GM23248 (cell line): ENCODE measurements at places on chromosomes 7 and 10. TPM values are rescaled to one million over a fixed set of nuclear protein-coding genes. Genes with fewer than 3 reads are reported as not detected.
A peak's percentile ranks its signal among the peaks of the same experiment; 100 is the strongest.

- DNase-seq: peak; percentile 46
Measured at GRCh38 chr10:22619101-22619500, 95.3 kb downstream of the PIP4K2A start.

- no peak for DNase-seq
Measured at GRCh38 chr7:155972651-155973390, 160.6 kb upstream of the SHH start.

DNA sequence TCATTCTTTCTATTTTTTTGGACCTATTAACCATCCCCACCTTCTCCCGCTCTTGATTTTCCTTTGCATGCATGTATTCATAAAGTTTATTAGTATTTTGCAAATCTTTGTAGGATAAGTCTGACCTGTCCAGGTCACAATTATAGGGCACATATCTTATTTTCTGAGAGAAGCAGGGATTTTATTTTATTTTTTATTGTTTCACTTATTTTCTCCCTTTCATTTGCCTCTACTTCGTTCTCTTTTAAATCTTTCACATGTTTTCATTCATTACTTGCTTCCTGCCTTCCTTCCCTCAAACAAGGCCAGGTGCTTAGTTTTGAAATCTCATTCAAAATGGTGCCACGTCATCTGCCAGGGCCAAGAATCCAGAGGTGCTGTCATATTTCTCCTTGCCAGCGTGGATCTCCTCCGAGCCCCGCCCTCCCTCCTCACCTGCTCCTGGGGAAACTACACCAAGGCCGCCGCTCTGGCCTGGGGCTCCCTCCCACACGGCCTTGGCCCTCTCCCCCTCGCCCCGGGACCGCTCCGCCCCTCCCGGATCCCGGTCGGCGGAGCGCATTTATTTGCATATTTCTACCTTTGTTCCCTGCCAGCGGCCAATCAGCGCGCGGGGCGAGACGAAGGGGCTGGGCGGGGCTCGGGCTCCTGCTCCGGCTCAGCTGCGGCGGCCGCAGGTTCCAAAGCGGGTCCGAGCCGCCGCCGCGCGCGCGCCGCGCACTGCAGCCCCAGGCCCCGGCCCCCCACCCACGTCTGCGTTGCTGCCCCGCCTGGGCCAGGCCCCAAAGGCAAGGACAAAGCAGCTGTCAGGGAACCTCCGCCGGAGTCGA lies at the start of gene TSPAN13:
Gene TSPAN13 (plus strand): TSS at position 654 of the 830 bp plus-strand sequence. CDS start 213 bp downstream, outside the sequence.
- peak; percentile 80 for DNase-seq

- DNase-seq: no peak
Measured at GRCh38 chr10:88472540-88472939, 110.6 kb downstream of the RNLS start.

DNA sequence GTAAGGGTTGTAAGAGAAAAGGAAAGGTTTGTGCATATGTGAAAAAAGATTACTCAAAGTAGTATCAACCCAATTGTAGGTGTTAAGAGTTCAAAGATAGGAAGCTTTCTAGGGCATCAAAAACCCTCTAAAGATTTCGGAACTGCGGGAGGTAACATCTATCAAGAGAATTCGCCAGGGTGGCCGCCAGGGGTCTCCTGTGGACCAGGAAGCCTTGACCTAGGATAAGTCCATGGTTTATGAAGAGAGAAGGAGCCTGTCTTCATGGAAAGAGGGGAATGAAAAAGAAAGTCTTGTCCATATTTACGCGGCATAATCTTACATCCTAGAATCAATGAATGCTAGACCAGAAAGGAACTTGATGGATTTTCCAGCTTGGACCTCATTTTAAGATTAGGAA lies 140.7 kb upstream of the CALCR start:
- peak; percentile 47 for DNase-seq

- no peak for DNase-seq
Measured at GRCh38 chr7:75712517-75713361, 26.0 kb downstream of the HIP1 start.

GRCh38 chr7:424301-424935 lies 95.2 kb downstream of the PDGFA start:
- no peak for DNase-seq

- peak; percentile 100 for DNase-seq
Measured at GRCh38 chr10:79320820-79321493, 26.3 kb upstream of the PPIF start.

DNA sequence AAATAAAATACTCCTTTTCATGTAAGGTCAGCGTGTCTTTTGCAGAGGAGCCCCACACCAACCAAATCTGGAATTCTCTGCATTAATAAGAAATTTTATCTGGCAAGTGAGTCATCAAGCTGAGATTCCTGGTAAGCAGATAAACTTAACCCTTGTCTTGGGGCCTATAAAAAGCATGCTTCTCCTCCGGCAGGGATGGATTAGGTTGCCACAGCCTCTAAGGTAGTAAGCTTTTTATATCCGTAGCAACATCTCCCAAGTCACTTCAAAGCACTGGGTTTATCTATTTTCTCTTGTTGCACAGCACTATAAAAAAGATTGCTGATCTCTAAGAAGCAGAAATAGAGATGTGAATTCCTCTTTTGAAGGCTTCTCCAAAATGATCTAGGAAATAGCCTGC lies 202.8 kb upstream of the NOBOX start:
- DNase-seq: no peak

DNA sequence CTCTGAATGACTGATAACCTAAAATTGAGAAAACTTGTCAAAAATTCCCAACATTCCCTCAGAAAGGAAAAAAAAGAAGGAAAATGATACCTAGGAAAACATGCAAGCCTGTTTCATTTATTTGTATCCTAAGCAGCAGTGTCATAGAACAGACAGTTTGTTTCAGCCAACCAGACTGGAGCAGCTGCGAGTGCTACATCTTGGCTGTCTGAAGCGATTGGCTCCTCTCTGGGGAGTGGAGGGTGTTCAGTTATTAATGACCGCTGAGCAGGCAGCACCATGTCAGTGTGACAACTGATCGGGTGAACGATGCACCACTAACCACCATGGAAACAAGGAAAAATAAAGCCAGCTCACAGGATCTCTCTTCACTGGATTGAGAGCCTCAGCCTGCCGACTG lies at the start of gene LRRN3:
Gene LRRN3 (plus strand): TSS at position 282 of the 400 bp plus-strand sequence. CDS start 31,646 bp downstream, outside the sequence.
- peak; percentile 30 for DNase-seq

DNA sequence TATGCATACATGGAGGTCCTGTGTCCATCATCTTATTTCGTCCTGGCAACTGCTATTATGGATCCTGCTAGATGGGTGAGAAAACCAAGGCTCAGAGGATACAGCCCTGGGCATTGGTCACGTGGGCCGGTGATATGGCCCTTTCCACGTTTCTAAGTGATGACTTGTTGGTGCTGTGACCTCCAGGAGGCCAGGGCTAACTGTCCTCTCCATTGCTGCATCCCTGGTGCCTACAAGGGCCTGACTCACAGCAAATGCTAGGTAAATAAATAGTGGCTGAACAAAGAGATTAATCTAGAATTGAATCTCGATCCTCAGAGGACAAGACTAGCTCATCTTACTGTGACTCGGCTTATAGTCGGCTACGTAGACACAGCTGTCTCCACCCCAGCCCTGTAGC lies 78.6 kb downstream of the FAM53B start:
- no peak for DNase-seq

DNA sequence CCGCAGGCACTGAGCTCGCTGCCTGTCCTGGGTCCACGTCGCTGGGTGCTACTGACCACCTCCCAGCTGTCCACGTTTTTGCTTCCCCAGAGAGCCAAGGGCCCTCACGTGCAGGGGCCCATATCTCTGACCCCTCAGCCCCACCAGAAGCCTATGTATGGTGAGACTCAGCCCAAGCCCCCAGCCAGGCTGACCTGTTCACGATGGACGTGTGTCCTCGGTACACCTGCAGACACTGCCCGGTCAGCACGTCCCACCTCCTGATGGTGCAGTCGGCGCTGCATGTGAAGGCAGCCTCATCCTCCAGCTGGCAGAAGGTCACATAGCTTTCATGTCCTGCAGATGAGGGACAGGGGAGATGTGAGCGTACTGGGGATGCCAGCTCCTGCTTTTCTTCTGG lies 9.9 kb downstream of the WDR86 start:
- DNase-seq: no peak

Gene NRCAM
- 5.1 and 5.6 TPM in 2 replicates for polyA plus RNA-seq

Gene EBF3
- polyA plus RNA-seq: 0.06 and 0.15 TPM in 2 replicates

Gene METTL2B
- 19.2 and 19.9 TPM in 2 replicates for polyA plus RNA-seq

Gene AZGP1
- polyA plus RNA-seq: not detected in 2 replicates

Gene CALHM1
- polyA plus RNA-seq: 0.08 TPM in 1 of 2 replicates, not detected in the other

Gene MINDY4
- 2.5 and 2.6 TPM in 2 replicates for polyA plus RNA-seq

Gene C7orf33
- not detected in 2 replicates for polyA plus RNA-seq

Gene TRPV5
- not detected in 2 replicates for polyA plus RNA-seq

Gene ADRA2A
- 18.9 and 20.2 TPM in 2 replicates for polyA plus RNA-seq

Gene SPDYE2B
- 0.20 TPM in 1 of 2 replicates, not detected in the other for polyA plus RNA-seq
